Small intestine (tissue), 16 donors: ENCODE measurements at places on chromosomes 6 and 20. TPM values are rescaled to one million over a fixed set of nuclear protein-coding genes. Genes with fewer than 3 reads are reported as not detected.

- no peak for DNase-seq
Measured at GRCh38 chr6:151850479-151851003, 43.1 kb downstream of the ESR1 start.

- peak; percentile 5 for DNase-seq
Measured at GRCh38 chr6:98977671-98978292, 30.0 kb upstream of the FBXL4 start.

GRCh38 chr20:23490817-23491216 lies at the start of gene CST8:
Gene CST8 (plus strand): TSS chr20:23491117. CDS start chr20:23491668, 551 bp downstream.
- DNase-seq = no peak

- DNase-seq = no peak
Measured at GRCh38 chr6:143970456-143971218, 37.4 kb downstream of the PLAGL1 start.

DNA sequence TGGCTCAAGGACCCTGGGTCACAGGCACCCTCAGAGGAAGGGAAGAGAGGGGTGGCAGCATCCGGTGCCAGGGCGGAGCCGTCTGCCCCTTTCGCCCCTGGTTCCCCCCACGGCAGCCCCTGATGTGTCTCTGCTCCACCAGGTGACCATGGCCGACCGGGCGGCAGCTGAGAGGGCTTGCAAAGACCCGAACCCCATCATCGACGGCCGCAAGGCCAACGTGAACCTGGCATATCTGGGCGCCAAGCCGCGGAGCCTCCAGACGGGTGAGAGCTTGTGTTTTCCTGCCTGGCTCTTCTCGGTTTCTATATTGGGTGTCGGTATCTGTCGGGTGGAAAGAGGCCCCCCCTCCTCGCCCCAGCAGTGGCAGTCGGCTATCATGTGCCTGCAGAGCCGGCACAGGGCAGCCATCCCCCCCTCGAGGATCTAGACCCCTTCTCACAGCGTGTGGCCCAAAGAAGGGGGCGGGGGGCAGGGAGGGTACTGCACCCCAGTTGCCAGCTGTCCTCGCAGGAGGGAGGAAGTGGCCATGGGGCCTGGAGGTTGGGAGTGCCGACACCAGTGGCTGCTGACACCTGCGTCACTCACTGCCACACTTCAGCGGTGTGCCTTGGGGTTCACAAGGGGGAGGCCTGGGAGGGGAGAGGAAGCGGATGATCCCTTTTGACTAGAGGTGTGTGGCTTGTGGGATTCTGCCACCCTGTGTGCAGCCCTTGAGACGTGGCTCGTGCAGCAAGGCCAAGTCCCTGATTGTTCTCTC lies 1.5 kb downstream of the RBM38 start:
- peak; percentile 71 for DNase-seq

Gene SLC22A2
- not detected for polyA plus RNA-seq

Gene KHDRBS2
- polyA plus RNA-seq = not detected

Gene SYCP2L
- polyA plus RNA-seq = not detected

Gene TTBK1
- 1.1 TPM for polyA plus RNA-seq

Gene RIPPLY2
- 0.67 TPM for polyA plus RNA-seq
